ENCODE measurements at places on chromosomes 11 and 22. TPM values are rescaled to one million over a fixed set of nuclear protein-coding genes. Genes with fewer than 3 reads are reported as not detected.

Gene CALCB
- not detected for total RNA-seq

Gene WNT11
- 27.5 TPM for total RNA-seq

Gene OR5B17
- total RNA-seq, result not detected

Gene RASGRP2
- total RNA-seq, result 0.42 TPM

Gene BLID
- not detected for total RNA-seq

Gene ADAMTS15
- 7.9 TPM for total RNA-seq

Gene E2F8
- 17.7 TPM for total RNA-seq

Gene PPP2R1B
- total RNA-seq, result 35.4 TPM

Gene C11orf97
- not detected for total RNA-seq

Gene KCNK4
- not detected for total RNA-seq

Gene SORL1
- total RNA-seq, result 0.10 TPM

Gene SLC25A45
- total RNA-seq, result 1.3 TPM

Gene ENTHD1
- not detected for total RNA-seq
